ENCODE measurements at places on chromosomes 2 and 18.

GRCh38 chr2:119575439-119575838 is 31.2 kb downstream of the CFAP221 start:
- DNase-seq: no peak

DNA sequence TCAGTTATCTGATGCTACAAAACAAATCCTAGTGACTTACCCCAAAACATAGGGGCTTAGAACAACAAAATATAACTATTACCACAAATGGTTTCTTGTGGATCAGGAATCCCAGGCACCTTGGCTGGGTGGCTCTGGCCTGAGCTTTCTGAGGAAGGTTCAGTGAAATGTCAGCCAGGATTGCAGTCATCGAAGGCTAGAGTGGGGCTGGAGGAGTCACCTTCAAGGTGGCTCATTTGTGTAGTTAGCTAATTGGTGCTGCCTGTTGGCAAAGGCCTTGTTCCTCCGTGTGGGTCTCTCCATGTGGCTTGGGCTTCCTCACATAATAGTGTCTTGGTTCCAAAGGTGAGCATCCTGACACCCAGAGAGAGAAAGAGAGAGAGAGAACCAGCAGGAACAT is 57.4 kb downstream of the COPS8 start:
- no peak for DNase-seq

DNA sequence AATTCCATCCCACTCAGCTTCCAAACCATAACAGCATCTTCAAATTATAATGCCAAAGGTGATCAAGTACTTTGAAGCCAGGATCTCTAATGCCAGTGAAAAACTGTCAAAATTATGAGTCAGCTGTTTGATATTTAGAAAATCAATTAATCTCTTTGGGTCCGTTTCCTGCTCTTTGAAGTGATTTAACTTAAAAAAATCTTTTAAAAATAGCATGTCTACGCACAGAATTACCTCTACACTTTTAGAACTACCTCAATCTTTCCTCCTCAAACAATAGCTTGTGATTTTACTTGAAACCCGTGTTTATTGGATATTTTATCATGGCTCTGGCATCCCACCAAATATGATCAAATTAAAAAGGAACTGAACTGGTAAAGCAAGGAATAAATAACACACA is 31.3 kb upstream of the TANK start:
- DNase-seq: no peak

DNA sequence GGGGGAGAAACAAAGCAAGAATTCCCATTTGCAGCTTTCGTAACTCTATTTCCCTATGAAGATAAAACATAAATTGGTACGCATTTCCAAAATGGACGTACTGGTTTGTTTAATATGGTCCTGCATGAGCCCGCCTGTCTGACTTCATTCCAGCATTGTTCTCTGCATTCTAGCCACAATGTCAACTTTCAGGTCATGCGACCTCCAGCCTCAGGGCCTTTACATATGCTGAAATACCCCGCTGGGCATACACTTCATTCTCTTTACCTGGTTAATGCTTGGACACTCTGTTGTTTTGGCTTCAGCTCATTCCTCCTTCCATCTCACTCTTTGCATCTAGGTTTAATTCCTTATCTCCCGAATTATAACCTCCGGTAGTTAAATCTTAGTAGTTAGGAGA is 103.7 kb upstream of the DNMT3A start:
- no peak for DNase-seq

GRCh38 chr2:64987956-64988419 is 1.2 kb upstream of the SLC1A4 start:
- DNase-seq: no peak

DNA sequence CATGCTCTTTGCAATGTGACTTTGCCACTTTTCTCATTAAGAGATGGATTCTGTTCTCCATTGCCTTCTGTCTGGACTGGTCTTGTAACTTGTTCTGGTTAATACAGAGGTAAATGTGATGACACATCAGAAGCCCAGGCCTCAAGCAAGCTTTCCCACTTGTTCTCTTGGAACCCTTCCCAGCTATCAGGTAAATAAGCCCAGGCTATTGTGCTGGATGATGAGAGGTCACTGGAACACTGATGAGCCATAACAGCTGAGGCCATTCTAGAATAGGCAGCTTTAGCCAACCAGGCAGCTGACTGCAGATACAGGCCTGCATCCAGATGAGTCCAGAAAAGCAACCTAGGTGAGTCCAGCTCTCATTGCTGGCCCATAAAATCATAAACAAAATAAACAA is 1007.0 kb upstream of the ACVR2A start:
- DNase-seq: no peak

DNA sequence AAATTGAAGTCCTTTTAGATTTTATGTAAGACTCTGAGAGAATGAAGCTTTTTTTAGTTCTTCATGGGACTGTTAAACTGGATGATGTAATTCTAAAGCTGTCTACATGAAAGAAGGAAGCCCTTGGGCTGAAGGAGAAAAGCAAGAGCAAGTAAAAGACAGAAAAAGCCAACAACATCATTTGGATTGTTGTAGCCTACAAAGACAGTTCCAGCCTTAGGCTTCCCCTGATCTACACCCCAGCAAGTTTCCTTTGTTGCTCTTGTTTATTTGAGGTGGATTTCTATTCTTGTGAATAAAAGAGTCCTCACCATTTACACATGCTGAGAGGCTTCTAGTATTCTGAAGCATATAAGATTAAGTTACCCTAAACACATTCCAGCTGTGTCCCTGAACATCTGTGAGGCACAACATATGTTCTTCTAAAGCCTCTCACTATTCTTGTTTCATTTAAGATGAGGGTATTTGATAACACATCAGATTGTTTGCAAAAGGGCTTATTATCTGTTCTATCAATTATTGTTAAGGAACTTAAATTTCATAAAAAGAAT is 377.8 kb downstream of the LNPK start:
- DNase-seq: no peak

- DNase-seq: no peak
Measured at GRCh38 chr2:235752846-235753245, 259.0 kb downstream of the AGAP1 start.

- no peak for DNase-seq
Measured at GRCh38 chr2:178008636-178009289, 63.8 kb downstream of the PDE11A start.

Measured in CD4-positive, alpha-beta T cell treated with Interleukin-17A for 1 hour (primary cell).